Suprapubic skin (tissue), 4 donors: ENCODE measurements at places on chromosomes 1 and 21. TPM values are rescaled to one million over a fixed set of nuclear protein-coding genes. Genes with fewer than 3 reads are reported as not detected.

Gene TNNT2
- 18.7 TPM for total RNA-seq

Gene ACBD6
- 38.5 TPM for total RNA-seq

Gene HTR1D
- total RNA-seq: not detected

Gene PTGFR
- 3.3 TPM for total RNA-seq

Gene EDN2
- 10.2 TPM for total RNA-seq

Gene FCRL1
- not detected for total RNA-seq

Gene PTGS2
- total RNA-seq: 7.1 TPM

Gene QSOX1
- 59.0 TPM for total RNA-seq

Gene TFF3
- total RNA-seq: not detected

DNA sequence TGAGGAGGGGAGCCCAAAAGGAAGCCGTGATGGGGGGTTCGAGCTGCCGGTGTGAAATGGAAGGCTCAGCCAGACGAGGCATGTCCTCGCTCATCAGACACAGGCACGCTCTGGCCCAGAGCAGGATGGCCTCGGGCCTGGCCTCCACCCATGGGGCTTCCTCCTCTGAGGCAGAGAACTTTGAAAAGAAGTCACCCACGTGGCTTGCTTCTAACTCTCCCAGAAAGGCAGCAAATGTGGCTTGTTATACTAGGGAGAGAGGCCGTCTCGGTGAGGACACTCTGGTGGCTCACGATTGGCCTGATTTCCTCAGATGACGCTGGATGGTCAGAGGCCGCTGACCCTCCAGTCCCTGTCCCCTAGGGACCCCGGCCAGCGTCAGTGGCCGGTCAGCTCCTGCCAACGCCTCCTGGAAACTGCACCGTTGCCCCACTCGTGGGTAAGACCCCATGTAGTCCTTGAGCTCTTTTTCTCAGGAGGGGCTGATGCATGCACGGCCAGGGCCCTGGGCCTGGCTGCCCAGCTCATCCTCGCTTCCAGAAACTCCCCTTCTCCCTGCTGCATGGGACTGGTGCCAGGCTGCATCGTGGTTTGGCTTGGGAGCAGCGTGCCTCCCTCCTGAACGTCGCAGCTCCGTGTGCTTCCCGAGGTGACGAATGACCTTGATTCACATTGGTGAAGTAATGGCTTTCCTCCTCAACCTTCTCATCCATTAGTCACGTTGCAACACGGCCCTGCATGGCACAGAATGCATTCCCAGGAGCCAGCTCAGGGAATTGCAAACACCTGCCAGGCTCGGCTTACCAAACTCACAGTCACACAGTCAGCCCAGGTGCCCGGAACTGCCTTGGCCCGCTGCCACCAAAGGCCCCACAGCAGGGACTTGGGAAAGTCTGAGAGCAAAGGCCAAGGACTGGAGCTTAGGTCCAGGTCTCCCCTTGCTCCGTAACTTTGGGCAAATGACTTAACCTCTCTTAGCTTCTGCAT, 58.8 kb downstream of the TOMM20 start:
- DNase-seq: peak; percentile 87

- DNase-seq: no peak
Measured at GRCh38 chr1:64514197-64514765, 44.4 kb downstream of the CACHD1 start.

GRCh38 chr1:47659146-47659545, 221.3 kb downstream of the FOXD2 start:
- peak; percentile 9 for DNase-seq

- DNase-seq: no peak
Measured at GRCh38 chr1:183689762-183690204, 36.7 kb upstream of the APOBEC4 start.

- DNase-seq: no peak
Measured at GRCh38 chr1:39184354-39184818, 20.1 kb upstream of the MACF1 start.

DNA sequence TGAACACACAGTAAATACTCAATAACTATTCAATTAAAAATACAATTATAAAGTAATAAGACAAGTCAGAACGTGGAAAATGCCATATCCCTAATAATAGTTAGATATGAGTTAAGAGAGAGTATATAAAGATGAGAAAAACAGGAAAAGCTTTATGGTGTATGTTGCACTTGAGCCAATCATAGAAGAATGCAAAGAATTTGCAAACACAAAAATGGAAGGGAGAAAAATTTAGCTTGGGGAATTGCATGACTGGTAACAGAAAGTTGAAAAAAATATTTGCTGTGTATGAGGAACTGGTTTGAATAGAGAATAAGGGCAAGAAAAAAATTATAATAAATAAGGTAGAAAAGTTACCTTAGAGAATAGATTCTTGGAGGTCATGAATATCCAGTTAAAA, 739.6 kb upstream of the CXADR start:
- DNase-seq: no peak

DNA sequence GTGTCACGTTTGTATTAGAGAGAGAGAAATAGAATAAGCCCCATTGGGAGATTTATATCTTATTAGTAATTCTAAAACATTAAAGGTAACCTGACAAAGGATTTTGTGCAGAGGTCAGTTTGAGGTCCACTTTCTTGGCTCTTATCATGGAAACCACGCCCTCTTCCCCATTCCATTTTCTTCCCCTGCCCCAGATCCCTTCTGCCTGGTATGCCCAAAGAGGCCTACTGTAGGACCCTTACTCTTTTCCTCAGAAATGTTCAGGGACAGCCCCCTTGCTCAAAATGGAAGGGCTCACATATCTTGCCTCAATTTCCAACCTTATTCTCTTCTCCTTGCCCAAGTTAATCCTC, 9.6 kb downstream of the CCDC185 start:
- no peak for DNase-seq

DNA sequence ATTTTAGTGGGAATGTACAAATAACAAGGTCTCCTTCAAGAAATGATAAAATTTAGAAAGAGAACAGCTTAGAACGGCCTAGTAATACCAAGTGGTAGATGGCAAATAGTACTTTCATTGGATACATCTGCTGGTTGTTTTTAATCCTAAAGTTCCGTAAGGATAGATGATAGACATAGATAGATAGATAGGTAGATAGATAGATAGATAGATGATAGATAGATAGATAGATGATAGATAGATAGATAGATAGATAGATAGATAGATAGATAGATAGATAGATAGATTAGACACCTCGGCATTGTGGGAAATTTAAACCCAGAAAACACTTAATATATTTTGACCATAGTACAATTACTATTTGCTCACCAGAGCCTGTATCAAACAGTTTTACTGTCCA, 288.5 kb downstream of the TPR start:
- no peak for DNase-seq

DNA sequence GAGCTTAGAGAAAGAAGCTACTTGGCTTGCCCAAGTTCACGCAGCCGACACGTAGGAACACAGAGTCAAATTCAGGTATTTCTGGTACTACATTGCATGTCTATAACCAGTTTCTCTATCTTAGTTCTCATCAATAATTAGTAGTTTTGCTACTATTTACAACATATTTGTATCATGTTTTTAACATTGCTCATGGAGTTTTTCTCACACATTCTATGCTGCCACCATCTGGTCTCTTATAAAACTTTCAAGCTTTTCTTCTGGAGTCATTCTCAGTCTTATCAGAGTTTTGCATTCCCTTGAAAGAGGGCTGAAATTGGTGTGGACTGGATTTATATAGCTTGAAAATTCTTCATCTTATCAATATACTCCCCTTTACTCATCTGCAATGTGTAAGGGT, 118.8 kb upstream of the PALMD start:
- no peak for DNase-seq

GRCh38 chr1:40143891-40144575, 17.2 kb upstream of the RLF start:
- no peak for DNase-seq

DNA sequence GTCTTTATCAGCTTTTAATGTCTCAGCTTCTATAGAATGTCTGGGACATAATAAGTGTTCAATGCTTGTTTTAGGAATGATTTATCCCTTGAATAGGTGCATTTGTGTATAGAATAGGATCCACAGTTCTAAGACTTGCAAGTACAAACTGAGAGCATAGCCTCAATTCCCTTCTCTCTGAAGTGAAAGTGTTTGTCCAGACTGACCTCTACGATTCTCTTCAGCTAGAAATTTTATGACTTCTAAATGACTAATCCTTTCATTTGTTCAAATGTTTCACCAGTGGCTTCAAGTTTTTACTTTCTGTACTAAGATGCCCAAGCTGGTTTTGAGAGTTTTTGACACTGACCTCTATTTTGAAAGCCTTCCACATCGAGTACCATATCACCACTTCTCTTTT, 608.2 kb upstream of the ADGRL4 start:
- no peak for DNase-seq

DNA sequence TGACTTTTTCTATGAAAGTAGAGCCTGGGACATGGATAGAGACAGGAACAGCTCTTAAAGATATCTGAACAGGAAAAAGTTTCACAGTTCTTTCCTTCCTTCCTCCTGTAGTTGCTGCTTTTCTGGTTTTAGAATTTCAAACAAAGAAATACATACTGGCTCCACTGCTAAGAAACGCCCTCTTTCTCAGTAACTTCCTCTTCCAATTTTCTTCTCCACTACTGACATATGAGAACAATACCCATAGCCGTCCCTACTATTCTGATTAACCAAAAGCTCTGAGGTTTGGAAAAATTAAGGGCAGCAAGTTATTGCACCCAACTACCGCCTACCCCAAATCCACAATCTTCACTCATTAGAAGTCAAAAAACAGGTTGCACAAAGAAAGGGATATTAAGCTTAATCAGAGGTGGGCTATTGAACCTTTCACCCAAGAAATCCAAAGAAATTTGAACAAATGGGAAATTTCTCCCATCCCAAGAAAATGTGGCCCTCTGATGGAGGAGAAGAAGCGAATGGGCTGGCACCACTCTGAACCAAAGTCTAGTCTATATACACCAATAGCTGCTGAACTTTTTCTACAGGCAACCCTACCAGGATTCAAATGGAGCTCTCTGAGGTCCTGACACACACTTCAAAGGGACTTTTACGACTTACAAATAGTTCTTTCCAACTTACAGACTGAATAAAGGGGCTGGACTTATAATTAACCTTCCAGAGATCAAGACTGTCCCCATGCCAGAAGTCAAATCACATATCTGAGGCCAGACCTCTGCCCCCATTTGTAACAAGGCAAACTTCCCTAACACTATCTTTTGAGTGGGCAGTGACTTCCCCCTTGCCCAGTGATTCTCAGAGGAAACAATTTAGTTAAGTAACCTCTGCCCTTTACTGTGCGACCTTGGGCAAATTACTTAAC, 1.7 kb downstream of the WASF2 start:
- DNase-seq: no peak

DNA sequence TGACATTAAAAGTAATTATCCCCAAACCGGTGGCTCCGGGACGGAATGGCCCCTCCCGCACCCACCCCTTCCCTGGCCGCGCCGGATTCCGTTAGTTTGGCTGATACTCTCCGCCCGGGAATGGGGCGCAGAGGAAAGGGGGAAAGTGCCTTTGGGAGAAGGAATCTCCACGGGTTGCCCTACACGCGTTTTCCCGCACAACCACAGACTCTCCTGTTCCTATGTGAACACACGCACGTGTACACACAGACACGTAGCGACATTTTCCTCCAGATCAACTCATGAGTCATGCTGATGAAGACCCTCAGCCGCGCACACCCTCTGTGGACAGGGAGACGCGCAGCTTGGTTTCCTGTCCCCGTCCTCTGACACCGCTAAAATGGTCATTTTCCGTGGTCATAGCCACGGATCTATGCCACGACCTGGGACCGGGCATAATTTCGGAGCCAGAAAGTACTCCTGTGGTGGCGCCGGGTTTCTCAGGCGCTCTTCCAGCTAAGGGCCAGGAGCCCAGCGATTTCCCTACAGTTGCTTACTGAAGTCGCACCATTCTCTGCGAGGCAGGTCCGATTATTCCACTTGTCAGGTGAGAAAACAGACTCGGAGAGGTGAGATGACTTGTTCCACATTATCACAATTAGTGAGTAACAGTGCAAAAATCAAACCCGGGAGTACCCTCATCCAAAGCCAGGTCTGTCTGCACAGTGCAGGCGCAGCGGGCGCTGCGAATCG, 4.0 kb upstream of the DMRTA2 start:
- DNase-seq: no peak

- DNase-seq: no peak
Measured at GRCh38 chr1:10726355-10726754, 70.1 kb downstream of the CASZ1 start.

DNA sequence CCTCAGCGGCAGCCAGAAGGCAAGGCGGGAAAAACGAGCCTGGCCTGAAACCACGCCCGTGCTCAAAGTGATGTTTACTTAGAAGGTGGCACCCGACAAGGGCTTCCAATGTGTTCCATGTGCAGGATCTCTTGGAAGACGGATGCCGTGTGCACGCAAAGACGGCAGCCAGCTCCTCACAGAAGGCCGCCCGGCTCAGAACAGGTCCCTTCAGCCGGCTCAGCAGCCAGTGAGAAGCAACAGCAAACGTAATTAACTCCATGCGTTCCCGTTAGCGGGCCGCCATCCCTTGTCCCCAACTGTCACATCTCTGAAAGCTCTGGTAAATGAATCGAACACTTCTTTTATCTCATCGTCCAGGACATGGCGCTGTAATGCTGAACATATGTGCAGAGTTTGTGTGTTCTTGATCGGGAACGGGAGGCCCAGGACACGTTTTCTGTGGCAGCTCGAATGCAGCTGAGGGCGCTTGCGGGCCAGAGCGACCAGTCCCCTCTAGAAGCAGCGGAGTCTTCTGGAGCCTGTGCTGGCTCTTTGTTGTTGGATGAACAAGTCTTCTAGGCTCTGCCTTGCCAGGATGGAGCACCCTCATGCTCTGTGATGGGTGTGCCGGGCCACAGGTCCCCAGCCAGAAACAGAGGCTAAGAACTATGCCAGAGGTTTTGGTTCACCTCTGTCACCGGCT, 94.6 kb upstream of the ARHGEF16 start:
- DNase-seq: no peak

DNA sequence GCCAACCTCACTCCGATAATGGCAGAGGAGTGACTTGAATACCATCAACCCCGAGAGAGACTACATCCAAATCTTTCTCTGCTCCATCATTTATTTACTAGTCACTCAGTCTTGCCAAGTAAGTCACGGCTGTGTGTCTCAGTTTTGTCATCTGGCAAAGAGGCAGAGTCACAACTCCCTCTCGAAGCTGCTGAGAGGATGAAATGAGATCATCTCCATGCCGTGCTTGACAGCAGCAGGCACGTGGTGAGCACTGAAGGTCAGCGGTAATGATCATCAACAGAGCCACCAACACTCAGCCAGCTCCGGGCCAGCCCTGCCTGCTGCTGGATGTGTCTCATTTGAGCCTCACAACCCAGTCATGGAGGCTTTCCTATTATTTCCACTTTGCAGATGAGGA, 19.9 kb downstream of the ALDH4A1 start:
- no peak for DNase-seq
